Stimulated activated CD8-positive, alpha-beta memory T cell treated with anti-CD3 and anti-CD28 coated beads, Interleukin-12 subunit alpha, Interleukin-12 subunit beta, amount 100 ng/mL, for 4 hours (primary cell): ENCODE measurements at places on chromosomes 4 and X.
A peak's percentile ranks its signal among the peaks of the same experiment; 100 is the strongest.

DNA sequence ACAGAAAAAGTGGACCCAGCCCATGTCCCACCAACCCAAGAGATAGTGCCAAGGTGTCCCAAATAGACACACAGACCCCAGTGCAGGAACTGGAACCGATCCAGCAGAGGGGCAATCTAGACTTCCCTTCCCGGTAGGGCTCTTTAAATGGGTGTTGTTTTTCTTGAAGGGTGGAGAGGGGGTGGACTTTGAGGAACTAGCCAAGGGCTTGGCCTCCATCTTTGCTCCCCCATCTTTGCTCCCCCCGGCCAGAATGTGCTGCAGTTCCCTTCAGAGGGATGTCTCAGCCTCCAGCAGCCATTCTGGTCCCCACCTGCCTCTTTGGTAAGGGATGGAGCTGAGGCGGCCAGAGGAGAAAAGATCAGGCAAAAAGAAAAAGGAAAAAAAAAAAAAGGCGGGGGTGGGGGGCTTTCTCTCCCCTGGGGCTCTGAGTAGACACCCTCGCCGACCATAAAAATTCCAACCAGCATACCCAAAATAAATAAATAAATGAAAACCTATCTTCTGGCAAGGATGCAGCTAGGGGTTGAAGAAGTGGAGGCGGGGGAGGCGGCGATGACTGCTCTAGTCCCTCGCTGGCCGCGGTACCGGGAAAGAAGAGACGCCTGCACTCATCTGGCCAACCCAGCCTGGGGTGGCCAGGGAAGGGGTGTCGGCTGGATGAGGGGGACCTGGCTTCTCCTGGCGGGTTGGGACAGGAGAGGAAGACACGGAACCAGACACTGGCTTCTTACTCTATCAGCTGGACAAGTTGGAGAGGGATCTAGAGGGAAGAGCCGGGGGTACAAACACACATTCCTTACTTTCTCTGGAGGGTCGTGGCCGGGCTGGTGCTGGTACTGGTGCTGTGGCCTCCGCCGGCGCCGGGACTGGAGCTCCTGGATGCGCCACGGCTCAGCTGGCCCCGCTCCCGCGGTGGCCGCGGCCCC, 38.5 kb upstream of the IQSEC2 start:
- no peak for DNase-seq

- no peak for DNase-seq
These were observed 67.7 kb downstream of the RWDD4 start for GRCh38 chr4:183591301-183591700.

GRCh38 chr4:79864500-79865200, 208.4 kb downstream of the ANTXR2 start:
- no peak for DNase-seq

- DNase-seq: no peak
These were observed 3.0 kb upstream of the USP46 start for GRCh38 chr4:52661966-52662690.

GRCh38 chr4:118086344-118086743, 52.1 kb downstream of the NDST3 start:
- no peak for DNase-seq

DNA sequence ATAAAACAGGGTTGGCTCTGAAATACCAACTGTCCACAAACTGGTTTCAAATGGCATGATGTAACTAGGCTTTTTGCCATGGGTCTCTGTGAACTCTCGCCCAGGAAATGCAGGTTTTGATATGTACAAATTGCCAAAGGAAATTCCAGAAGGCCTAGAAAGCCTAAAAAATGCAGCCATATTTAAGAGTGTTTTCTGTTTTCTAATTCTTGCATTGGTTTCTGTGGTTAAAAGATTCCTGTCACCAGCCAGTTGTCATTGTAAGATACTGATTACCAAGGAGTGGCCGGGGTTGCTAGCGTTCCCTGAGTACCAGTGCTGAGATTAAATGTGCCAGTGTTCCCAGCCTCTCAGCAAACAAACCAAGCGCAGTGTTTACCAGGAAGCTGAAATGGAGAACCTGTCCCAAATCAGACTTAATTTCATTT, 53.9 kb upstream of the SORBS2 start:
- no peak for DNase-seq

- no peak for DNase-seq
These were observed 26.7 kb downstream of the PIN4 start for GRCh38 chrX:72208126-72208800.

- DNase-seq: no peak
These were observed 782 bp downstream of the PITX2 start for GRCh38 chr4:110621839-110622751.

- no peak for DNase-seq
These were observed 113.9 kb downstream of the SNCA start for GRCh38 chr4:89723096-89723495.

- peak; percentile 77 for DNase-seq
These were observed 255 bp upstream of the CNOT6L start for GRCh38 chr4:77819404-77819842.
